ENCODE measurements at places on chromosomes 2 and 18. TPM values are rescaled to one million over a fixed set of nuclear protein-coding genes. Genes with fewer than 3 reads are reported as not detected.

The LAMA1 gene
- 0.27 TPM for total RNA-seq

DNA sequence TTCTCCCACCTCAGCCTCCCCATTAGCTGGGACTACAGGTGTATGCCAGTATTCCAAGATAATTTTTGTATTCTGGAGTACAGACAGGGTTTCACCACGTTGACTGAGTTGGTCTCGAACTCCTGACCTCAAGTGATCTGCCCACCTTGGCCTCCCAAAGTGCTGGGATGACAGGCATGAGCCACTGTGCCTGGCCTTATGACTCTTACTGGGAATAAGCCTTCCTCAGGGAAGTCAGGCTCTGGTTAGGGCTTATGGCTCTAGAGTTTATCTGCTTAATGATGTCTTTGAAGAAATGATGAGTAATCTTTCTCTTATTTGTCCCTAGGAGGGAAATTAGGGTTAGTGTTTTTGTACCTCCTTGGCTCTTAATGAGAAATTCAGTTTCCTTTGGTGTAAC, 187.7 kb downstream of the FAM210A start:
- H3K4me1 ChIP-seq = peaks cover 56% of the 10 kb centered on the region
- H3K4me3 ChIP-seq = no peak overlapping the region
- H3K27me3 ChIP-seq = no peaks in the 10 kb centered on the region
- H3K27ac ChIP-seq = peak overlapping the region; percentile 37
- no peaks in the 10 kb centered on the region for H3K36me3 ChIP-seq

- no peak overlapping the region for H3K27ac ChIP-seq
- H3K4me1 ChIP-seq = no peaks in the 10 kb centered on the region
- DNase-seq = no peak
Observed at GRCh38 chr2:112491946-112492345, 10.0 kb downstream of the TTL start.

- peaks cover 28% of the 10 kb centered on the region for H3K4me1 ChIP-seq
- peaks cover 9% of the 10 kb centered on the region for H3K36me3 ChIP-seq
- H3K27ac ChIP-seq = no peak overlapping the region
- no peaks in the 10 kb centered on the region for H3K27me3 ChIP-seq
- no peak overlapping the region for H3K4me3 ChIP-seq
Observed at GRCh38 chr2:11773747-11774525, 27.5 kb downstream of the LPIN1 start.

The SNORC gene
- total RNA-seq = 1.2 TPM

GRCh38 chr2:221480821-221481220, 91.3 kb downstream of the EPHA4 start:
- H3K27me3 ChIP-seq = no peaks in the 10 kb centered on the region
- no peak for DNase-seq
- H3K4me3 ChIP-seq = no peak overlapping the region
- H3K4me1 ChIP-seq = peaks cover 17% of the 10 kb centered on the region

The NEU4 gene
- 3.6 TPM for total RNA-seq

The CNTNAP5 gene
- total RNA-seq = 2.5 TPM

DNA sequence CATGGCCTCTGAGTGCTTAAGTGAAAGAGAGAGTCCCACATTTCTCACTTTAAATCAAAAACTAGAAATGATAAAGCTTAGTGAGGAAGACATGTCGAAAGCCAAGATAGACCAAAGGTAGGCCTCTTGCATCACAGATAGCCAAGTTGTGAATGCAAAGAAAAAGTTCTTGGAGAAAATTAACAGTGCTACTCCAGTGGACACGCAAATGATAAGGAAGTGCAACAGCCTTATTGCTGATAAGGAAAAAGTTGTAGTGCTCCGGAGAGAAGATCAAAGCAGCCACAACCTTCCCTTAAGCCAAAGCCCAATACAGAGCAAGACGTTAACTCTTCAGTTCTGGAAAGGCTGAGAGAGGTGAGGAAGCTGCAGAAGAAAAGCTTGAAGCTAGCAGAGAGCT, 32.1 kb downstream of the PSMD1 start:
- H3K36me3 ChIP-seq = peaks cover 20% of the 10 kb centered on the region
- DNase-seq = no peak
- no peak overlapping the region for H3K4me3 ChIP-seq
- no peaks in the 10 kb centered on the region for H3K27me3 ChIP-seq
- H3K4me1 ChIP-seq = no peaks in the 10 kb centered on the region
- no peak overlapping the region for H3K27ac ChIP-seq

The RNF103 gene
- total RNA-seq = 40.6 TPM

The DOK6 gene
- total RNA-seq = 1.4 TPM

DNA sequence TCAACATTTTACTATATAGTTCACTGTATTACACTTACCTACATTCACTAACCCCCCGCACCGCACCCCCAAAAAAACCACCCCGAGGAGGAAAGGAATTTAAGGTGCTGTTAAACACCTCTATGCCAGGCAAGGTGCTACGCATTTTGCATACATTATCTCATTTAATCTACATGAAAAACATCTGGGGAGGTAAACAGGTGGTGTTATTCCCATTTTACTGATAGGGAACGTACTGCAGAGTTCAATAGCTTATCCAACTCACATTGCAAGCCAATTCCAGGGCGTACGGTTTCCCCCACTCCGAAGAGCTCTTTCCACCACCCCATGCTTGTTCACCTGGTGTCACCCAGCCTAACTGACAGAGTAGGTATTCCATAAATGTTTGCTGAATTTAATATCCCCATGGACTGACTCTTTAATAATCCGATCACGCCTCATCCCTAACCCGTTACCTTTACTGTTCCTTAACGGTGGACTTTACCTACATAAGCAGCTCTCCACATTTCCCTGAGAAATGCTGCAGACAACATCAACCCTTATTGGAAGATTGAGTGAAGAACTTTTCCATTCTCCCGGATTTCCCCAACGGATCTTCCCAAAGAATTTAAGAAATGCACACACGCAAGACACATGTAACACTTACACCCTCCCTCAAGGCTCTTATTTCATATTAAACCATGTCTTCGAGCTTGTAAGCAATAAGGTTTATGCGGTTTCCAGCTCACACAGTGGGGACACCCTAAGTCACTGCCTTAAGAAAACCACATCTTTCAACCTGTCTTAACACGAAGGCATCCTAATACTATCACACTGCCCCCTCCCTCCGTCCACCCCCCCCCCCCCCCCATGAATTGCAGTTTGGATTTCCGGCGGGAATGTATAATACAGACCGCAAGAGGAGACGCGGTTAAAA, 1.2 kb downstream of the RAPH1 start:
- H3K36me3 ChIP-seq = no peaks in the 10 kb centered on the region
- H3K27ac ChIP-seq = peak overlapping the region; percentile 90
- DNase-seq = no peak
- H3K4me3 ChIP-seq = peak overlapping the region; percentile 76
- no peaks in the 10 kb centered on the region for H3K27me3 ChIP-seq
- no peaks in the 10 kb centered on the region for H3K4me1 ChIP-seq

- no peaks in the 10 kb centered on the region for H3K4me1 ChIP-seq
- no peak overlapping the region for H3K27ac ChIP-seq
- no peaks in the 10 kb centered on the region for H3K36me3 ChIP-seq
Observed at GRCh38 chr18:64678048-64678447, 529.2 kb upstream of the LINC00305 start.

GRCh38 chr18:62745089-62745751, 29.9 kb downstream of the PHLPP1 start:
- peaks cover 34% of the 10 kb centered on the region for H3K4me1 ChIP-seq
- DNase-seq = no peak
- no peak overlapping the region for H3K4me3 ChIP-seq
- H3K27me3 ChIP-seq = no peaks in the 10 kb centered on the region

DNA sequence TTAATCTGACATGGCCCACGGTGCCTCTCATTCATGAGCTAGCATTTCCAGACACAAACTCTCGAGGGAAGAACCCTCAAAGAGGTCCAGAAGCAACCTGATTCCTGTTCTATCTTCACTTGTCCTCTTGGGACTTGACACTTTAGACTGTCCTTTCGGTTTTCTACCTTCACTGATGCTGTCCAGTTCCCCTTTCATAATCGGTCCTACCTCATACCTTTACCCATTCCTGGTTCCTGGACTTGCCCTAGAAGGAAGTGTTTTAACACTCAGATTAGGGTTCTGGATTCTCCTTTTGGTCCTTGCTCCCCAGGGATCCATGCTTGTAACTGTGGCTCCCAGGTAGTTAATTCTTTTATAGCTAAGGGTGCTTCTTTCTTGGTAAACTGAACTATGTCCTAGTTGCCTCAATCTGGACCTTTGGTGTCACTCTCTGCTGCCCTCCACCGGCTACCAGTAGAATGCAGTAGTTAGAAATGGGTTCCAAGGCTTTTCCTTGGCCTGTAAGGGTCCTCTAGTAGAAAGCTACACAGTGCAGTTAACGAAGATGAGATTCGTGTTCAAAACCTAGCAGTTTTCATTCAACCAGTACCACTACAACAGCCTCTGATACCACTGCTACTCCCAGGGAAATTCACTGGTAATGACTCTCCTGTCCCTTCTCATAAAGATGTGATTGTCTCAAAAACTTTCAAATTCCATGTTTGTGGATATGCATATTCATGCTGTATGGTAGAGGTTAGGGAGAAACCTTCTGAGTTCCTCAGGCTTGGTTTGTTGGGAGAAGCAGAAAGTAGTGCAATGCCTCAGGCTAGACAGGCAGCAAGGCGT, 178.1 kb upstream of the CYP26B1 start:
- DNase-seq = no peak
- H3K4me3 ChIP-seq = no peak overlapping the region
- H3K27ac ChIP-seq = no peak overlapping the region
- H3K36me3 ChIP-seq = no peaks in the 10 kb centered on the region
- no peaks in the 10 kb centered on the region for H3K27me3 ChIP-seq
- no peaks in the 10 kb centered on the region for H3K4me1 ChIP-seq

The NRP2 gene
- total RNA-seq = 348 TPM

DNA sequence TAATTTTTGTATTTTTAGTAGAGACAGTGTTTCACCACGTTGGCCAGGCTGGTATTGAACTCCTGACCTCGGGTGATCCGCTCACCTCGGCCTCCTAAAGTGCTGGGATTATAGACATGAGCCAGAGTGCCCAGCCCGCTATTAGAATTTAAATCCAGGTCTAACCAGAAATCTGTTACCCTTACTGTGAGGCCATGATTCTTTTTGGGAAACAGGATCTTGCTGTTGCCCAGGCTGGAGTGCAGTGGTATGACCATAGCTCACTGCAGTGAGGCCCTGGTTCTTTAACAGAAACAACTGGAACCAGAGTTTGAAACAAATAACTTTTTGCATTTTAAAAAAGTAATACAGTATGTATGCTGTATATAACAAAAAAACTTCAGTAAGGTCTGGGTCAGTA, 75.7 kb downstream of the NOL10 start:
- H3K27me3 ChIP-seq = no peaks in the 10 kb centered on the region
- no peaks in the 10 kb centered on the region for H3K4me1 ChIP-seq
- no peaks in the 10 kb centered on the region for H3K36me3 ChIP-seq
- DNase-seq = no peak
- no peak overlapping the region for H3K4me3 ChIP-seq
- H3K27ac ChIP-seq = no peak overlapping the region

DNA sequence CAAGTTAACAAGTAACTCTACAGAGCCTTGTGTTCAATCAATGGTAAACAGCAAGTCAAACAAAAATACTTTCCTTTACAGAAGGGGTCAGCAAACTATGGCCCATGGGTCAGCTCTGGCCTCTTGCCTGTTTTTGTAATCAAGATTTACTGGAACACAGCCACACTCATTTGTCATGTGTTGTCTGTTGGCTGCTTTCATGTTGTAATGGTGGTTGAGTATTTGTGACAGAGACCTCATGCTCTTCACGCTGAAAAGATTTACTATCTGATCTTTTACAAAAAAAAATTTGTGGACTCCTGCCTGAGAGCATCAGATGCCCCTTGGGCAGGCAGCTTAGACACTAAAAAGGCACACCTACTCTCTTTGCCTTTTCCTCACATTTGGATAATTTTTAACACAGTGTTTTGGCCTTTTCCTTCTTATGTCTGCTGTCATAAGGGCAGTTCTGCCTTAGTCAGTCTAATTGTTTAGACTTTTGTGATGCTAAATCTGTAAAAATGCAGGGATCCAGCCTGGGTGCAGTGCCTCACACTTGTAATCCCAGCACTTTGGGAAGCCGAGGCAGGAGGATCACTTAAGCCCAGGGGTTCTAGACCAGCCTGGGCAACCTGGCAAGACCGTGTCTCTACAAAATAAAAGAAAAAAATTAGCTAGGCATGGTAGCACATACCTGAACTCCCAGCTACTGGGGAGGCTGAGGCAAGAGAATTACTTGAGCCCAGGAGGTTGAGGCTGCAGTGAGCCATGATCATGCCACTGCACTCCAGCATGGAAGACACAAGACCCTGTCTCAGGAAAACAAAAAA, 18.3 kb downstream of the IL1B start:
- no peaks in the 10 kb centered on the region for H3K36me3 ChIP-seq
- peaks cover 1% of the 10 kb centered on the region for H3K4me1 ChIP-seq
- DNase-seq = no peak
- H3K4me3 ChIP-seq = no peak overlapping the region
- H3K27ac ChIP-seq = no peak overlapping the region

The MAB21L4 gene
- not detected for total RNA-seq

DNA sequence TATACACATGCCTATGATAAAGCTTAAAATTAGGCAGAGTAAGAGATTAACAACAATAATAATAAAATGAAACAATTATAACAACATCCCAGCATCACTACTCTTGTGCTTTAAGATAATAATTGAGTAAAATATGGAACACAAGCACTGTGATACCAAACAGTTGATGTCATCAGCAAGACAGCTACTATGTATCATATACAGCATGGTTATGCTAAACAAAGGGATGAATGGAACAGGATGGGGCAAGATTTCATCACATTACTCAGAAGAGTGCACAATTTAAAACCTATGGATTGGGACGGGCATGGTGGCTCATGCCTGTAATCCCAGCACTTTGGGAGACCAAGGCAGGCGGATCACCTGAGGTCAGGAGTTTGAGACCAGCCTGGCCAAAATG, 1221.0 kb downstream of the SUCLG1 start:
- H3K4me3 ChIP-seq = no peak overlapping the region
- no peaks in the 10 kb centered on the region for H3K27me3 ChIP-seq

- H3K4me1 ChIP-seq = no peaks in the 10 kb centered on the region
- H3K36me3 ChIP-seq = no peaks in the 10 kb centered on the region
- no peaks in the 10 kb centered on the region for H3K27me3 ChIP-seq
- no peak overlapping the region for H3K27ac ChIP-seq
Observed at GRCh38 chr2:70817284-70817954, 3.0 kb downstream of the CLEC4F start.

DNA sequence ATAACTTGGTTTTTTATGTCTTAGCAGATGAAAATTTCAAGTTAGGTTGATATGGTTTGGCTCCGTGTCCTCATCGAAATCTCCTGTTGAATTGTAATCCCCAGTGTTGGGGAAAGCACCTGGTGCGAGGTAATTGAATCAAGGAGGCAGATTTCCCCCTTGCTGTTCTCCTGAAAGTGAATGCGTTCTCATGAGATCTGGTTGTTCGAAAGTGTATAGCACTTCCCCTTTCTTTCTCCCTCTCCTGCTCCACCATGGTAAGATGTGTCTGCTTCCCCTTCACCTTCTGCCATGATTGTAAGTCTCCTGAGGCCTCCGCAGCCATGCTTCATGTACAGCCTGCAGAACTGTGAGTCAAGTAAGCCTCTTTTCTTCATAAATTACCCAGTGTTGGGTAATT, 242.1 kb upstream of the TNP1 start:
- H3K36me3 ChIP-seq = no peaks in the 10 kb centered on the region
- H3K27me3 ChIP-seq = no peaks in the 10 kb centered on the region
- H3K4me1 ChIP-seq = peaks cover 16% of the 10 kb centered on the region
- DNase-seq = no peak

All from sigmoid colon (tissue), 7 donors.